Daoy (cell line): ENCODE measurements at places on chromosomes 7 and 10. TPM values are rescaled to one million over a fixed set of nuclear protein-coding genes. Genes with fewer than 3 reads are reported as not detected.

DNA sequence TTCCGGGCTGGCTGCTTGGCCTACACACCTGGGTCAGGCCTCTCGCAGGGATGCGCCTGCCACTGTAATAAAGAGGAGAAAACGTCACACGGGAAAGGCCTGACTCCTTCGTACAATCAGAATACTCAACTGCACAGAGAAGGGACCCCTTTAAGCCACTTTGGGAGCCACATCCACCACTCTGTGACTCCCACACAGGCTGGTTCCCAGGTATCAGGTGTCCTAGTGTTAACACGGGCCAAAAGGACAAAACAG, 5.8 kb upstream of the ZNF736 start:
- DNase-seq, result no peak

The H2AZ2 gene
- 591 and 679 TPM in 2 replicates for total RNA-seq

The BTBD16 gene
- total RNA-seq, result not detected in 2 replicates

The FOXI2 gene
- 0.06 TPM in 1 of 2 replicates, not detected in the other for total RNA-seq

The NEUROG3 gene
- total RNA-seq, result not detected in 2 replicates

DNA sequence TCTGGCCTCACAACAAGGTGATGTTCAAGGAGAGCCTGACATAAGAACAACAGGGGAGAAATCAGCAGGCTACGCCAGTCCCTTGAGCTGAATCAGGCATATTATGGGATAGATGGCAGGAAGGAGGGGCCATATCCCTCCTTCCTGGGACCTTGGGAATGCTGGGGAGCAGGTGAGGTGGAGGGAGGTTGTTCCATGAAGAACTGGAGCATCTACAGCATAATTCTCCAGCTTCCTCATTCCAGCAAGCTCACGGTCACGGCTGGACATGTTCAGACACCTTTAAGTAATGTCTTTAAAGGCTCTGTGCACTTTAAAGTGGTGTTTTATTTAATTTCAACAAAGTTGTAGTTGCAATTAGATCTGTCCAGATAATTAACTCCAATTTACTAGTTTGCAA, 780.5 kb downstream of the TYW1 start:
- DNase-seq, result no peak

The ANKRD61 gene
- 0.23 and 0.89 TPM in 2 replicates for total RNA-seq

The DNA2 gene
- 24.1 and 36.6 TPM in 2 replicates for total RNA-seq

The CNNM1 gene
- total RNA-seq, result 3.0 and 4.5 TPM in 2 replicates

The ZNF107 gene
- 6.4 and 9.6 TPM in 2 replicates for total RNA-seq

DNA sequence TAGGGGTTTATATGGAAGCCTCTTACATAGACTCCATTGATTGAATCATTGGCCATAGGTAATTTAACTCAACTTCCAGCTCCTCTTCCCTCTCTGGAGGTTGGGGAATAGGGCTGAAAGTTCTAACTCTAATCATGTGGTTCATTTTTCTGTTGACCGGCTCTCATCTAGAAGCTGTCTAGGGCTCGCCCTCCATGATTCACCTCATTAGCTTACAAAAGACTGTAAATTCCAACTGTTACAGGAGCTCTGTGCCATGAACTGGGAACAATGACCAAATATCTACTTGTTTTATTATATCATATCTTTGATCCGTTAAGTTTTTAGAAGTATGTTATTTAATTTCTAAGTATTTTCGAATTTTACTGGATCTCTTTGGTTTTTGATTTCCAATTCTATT, 263.0 kb downstream of the TCF7L2 start:
- no peak for DNase-seq

DNA sequence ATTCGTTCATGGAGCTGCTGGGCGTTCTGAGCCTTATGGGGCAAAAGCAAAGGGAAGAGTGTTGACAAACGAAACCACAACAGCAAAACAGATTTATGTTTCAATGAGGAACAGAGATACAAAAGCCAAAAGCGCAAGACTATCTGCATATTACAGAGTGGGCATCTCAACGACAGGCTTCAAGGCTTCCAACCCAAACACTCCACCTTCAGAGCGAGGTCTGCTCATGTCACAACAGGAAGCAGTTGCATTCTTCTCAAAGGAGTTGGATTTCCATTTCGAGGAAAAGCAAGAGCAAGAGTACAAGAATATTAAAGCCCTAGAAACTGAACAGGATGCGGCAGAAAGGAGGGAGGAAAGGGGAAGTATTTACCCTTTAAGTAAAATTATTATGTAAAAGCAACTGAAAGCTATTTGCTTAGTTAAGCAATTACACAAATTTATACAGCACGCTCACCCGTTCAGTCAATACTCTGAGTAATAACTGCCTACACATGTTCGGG, 189.3 kb downstream of the ELMO1 start:
- no peak for DNase-seq

GRCh38 chr7:28823582-28823981, 134.5 kb downstream of the TRIL start:
- DNase-seq, result no peak

DNA sequence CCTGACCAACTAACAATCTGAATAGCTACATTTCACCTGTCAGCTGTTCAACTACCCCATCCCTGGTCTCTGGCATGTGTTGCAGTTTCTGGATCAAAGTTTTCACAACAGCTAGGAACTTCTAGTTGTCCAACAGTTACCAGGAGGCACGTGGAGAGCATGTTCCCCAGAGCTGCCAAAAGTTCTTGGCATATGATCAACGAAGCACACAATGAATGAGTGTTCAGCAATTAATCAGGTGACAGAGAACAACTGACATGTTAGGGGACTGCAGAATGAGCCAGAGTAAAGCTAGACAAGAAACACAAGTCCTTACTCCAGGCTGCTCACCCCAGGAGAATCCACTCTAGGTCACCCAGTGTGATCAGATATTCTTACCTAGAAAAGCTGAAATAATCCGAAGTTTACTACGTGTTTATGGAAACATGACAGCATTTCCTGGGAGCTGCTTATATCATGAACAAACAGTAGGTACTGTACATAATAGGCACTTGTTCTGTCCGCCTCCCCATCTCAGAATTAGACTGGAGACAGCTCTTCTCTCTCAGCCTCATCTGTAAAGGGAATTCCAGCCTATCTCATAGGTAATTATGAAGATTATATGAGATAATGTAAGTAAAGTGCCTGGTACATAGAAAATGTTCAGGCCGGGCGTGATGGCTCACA, 50.6 kb downstream of the ZNF438 start:
- no peak for DNase-seq
